ENCODE measurements at places on chromosomes 4 and X.

GRCh38 chr4:38905652-38906385 lies 38.2 kb downstream of the FAM114A1 start:
- DNase-seq: no peak

- no peak for DNase-seq
Observed at GRCh38 chr4:114399105-114399504, 199.5 kb upstream of the UGT8 start.

- DNase-seq: no peak
Observed at GRCh38 chrX:133473451-133473850, 58.2 kb upstream of the GPC4 start.

- no peak for DNase-seq
Observed at GRCh38 chrX:19791562-19791961, 95.8 kb downstream of the SH3KBP1 start.

GRCh38 chrX:63764946-63765345 lies 20.1 kb downstream of the ARHGEF9 start:
- no peak for DNase-seq

DNA sequence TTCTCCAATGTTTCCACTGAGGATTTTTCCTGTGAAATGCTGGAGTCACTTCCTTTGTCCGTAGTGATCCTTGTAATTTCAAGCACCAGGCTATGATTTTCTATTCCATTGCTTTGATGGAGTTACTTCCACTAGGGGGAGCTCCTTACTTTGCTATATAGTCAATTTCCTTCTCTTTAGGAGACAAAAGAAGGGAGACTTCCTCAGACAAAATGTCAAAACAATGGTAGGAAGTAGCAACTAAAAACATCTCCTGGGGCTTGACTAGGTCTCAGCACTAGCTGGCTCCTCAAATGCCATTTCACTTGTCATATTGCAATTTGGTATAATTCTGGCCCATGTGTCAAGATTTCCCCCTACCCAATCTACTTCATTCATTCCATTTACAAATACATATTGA lies 24.1 kb downstream of the ZCCHC12 start:
- peak; percentile 68 for DNase-seq
